EL (cell line): ENCODE measurements at places on chromosomes 3 and 15.

DNA sequence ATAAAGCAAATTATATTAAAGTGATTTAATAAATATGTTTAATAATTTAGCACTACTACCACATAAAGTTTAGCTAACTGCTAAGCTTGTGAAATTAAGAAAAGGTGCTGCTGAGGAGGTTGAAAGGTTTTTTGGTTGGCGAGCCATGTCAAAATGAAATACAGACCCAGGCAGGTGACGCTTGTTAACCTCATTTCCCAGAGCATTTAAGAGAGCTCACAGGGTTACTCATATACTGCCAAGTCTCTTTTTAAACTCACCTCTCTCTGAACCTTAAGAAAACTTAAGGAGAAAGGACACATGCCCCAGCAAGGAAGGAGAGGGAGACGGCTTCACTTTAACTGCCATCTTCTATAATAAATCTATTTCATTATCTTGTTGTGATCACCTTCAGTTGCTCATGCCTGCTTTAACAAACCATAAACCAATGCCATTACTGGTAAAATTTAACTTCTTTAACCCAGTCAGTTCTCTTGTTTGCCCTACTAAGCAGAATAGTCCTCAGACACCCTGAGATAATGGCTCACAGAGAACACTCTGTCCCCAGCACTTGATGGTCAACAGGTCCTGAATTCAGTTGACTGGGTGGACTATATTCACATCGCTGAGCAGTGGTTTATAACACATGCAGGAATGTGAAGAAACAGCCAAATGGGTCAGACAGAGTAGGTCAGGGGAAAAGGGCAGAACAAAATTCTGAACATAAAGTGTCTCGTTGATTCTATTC, 540.1 kb downstream of the UNC13C start:
- no peak for DNase-seq

DNA sequence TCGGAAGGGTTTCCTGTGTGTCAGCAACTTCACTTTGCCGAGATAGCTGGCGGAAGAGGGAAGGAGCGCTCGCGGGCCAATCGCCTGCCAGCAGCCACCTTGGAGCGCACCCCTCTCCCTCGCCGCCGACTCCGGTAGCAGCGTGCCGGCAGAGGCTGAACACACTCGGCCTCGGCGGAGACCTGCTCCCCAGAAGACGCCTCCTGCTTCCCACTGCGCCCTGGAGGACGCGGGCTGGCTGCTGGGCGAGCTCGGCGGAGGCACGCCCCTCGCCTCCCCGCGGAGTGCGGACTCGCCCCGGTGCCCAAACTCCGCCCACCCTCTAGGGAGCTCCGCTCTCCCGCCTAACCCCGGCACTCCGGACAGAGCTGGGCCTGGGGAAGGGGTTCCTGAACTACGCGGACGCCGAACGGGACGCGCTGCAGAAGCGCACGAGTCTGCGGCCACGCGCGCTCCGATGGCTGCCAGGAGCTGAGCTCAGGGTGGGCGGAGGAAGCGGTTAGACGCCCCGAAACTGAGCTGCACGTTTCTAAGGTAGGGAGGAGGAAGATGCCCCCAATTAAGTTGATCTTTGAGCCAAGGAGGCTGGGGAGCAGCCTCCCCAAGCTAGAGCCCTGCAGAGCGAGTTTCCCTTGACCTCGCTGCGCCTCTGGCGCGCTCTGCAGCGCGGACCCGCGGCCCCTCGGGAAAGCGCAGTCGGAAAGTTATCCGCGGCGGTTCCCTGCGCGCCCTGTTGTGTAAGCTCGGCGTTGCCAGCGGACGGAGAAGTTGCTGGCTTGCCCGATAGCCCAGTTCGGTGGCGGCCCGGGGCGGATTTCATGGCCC, at the start of gene P2RY1:
Gene P2RY1 (plus strand): TSS at position 356 of the 825 bp plus-strand sequence. CDS start 652 bp downstream, outside the sequence.
- DNase-seq, result peak; percentile 45

DNA sequence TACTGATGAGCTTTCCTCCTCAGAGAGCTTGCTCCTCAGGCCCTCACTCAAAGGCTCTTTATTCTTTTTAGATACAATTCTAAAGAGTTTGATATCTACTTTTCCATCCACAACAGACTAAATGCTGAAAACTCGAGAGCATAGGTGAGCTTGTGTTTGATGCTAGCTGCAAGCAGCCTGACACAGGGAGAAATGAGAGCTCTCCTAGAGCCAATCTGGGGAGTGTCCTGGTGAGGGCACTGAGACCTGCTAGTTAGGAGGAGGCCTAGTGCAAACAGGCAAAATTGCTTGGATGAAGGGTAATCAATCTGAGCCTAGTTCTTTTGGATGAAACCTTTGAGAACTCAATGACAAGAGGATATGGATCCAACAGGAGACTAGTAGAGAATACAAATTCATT, 300.8 kb downstream of the ZBTB20 start:
- DNase-seq, result no peak

DNA sequence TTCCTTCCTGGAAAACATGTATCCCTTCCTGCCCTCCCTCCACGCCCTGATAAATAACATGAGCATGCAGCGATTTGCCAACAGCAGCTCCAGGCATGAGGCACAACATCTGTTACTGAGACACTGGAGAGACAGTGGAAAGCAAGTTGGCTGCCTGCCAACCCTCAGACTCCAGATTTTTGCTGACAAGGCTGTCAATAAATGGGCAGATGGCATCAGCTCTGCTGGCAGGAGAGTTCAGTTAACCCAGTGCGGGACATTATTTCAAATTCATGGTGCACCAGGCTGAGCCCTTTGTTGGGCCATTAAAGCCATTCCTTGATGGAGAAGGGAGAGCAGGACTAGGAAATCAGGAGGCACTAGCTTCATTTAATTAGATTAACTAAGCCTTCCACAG, 293.3 kb downstream of the MEX3B start:
- DNase-seq, result peak; percentile 13

- DNase-seq, result no peak
These were observed 66.2 kb downstream of the ETV5 start for GRCh38 chr3:186042521-186043202.

DNA sequence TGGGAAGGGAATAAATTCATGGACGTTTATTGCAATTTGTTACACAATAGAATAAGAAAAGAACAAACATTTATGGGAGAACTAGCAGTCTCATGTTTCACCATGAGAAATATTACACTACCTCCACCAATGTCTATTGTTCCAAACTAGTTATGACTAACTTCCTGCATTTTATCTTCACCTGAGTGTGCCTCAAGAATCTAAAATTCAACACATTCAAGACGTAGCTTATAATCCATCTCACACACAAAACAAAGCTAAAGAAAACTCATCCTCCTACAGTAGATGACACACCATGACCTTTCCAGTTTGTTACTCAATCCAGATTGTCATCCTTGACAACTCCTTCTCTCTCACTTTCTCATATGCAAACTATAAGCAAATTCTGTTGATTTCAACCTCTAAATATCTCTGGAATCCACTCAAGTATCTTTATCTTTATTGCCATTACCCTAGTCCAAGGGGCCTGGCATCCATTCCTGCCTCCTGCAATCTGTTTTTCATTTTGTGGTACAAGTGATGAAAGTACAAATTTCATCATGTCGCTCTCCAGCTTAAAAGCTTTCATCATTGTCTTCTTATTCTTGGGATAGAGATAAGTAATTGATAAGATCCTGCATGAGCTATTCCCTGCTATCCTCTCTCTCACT, 229.9 kb downstream of the NR2F2 start:
- DNase-seq, result peak; percentile 87

- no peak for DNase-seq
These were observed 79.2 kb upstream of the OCA2 start for GRCh38 chr15:28178290-28178689.

GRCh38 chr3:62439176-62439813, 65.9 kb upstream of the FEZF2 start:
- DNase-seq, result no peak

DNA sequence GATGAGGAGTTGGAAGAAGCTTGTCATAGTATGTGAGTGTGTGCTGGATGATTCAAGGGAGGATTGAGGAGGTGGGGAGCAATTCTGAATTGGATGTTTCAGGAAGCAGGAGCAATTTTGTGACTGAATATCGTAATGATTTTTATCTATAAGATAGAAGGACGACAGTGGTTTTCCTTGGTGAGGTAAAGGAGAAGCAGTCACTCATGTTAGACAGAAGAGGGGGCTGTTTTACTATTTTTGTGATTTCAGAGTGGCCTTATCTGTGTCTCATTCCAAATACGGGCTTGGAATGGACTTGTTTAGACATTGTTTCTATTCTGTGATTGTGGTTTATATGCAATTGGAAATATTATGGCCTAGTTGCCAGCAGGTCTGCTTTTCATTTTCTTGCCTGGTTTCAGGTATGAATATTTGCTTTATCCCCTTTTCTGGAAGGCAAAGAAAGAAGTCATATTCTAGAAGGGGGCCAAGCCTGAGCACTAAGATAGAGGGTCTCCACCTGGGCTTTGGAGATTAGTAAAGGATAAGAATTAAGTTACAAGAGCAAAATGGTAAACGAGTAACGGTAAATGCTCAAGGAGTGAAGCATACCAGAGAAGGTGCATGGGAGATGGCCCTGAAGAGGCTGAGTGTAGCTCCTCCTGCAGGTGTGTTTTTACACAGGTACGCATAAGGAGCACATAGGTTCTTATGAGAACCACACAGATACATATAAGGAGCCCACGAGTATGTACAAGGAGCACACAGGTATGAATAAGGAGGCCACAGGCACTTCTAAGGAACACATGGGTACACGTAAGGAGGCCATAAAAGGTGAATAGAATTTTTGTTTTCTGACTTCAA, 124.6 kb upstream of the KCNAB1 start:
- peak; percentile 51 for DNase-seq

DNA sequence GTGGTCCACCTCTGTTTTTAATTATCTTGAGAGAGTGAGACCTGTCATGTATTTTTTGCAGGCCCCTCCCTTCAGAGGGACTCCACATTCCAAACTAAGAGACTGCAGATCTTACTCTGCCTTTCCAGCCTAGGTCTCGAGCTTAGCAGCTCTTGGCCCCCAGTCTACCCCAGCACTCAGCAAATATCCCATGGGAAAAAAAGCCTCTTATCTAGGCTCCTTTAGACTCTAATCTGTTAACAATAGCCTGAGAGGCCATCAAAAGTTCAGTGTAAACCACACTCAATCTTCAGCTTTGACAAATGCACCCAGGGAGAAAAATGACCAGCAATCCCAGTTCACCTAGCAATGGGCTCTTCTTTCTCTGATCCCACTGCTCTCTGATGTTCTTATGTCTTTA, 8.6 kb upstream of the BLM start:
- no peak for DNase-seq

DNA sequence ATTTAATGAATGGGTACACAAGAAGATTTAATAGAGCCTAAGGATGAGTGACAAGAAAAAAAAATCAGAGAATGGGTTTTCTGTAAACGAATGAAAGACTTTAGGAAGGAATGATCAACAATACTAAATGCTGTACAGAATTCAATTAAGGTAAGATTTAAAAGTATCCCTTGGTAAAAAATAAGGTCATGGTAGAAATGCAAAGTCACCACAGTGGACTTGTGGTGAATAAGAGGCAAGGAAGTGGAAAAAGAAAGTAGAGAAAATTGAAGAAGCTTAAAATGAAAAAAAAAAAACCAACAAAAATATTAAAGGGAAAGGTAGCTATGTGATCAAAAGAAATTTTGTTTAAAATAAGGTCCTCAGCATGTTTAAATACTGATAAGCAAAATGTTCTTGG, 82.4 kb downstream of the PLSCR2 start:
- no peak for DNase-seq

- DNase-seq, result peak; percentile 79
These were observed 118.1 kb downstream of the SLC25A26 start for GRCh38 chr3:66338927-66339326.

DNA sequence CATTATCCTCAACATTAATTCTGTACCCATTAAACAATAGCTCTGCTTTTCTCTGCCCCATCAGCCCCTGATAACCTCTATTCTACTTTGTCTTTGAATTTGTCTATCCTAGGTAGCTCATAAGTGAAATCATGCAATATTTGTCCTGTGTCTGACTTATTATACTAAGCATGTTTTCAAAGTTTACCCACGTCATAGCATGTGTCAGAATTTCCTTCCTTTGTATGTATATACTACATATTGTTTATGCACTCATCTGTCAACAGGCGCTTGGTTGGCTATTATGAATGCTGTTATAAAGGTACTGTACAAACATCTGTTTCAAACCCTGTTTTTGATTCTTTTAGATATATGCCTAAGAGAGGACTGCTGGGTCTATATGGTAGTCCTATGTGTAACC, 18.2 kb downstream of the CSNK1G1 start:
- DNase-seq, result no peak

DNA sequence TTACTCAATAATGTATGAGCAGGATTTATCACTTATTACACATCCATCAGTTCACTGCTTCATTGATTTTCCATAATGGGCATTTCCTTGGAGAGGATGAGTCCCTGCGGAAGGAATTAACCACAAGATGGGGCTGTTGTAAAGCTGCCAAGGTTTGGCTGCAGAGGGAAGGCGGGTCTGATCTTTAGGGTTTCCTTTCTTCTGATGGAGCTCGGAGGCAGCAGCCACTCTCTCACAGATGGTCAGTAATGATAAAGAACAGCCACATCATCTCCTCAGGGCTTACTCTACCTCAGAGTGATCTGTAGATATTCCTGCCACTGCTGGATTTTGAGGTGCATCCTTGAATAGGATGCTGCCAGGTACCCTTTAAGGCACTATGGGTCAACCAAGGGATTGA, 115.2 kb downstream of the USP13 start:
- peak; percentile 74 for DNase-seq

GRCh38 chr15:38593524-38593923, 28.9 kb upstream of the RASGRP1 start:
- DNase-seq, result peak; percentile 47

- DNase-seq, result peak; percentile 30
These were observed 16.6 kb downstream of the FOXB1 start for GRCh38 chr15:60020736-60021135.

- DNase-seq, result peak; percentile 38
These were observed 6.0 kb downstream of the GHRL start for GRCh38 chr3:10286596-10287295.

GRCh38 chr15:98776607-98777281, 128.4 kb downstream of the IGF1R start:
- DNase-seq, result no peak

GRCh38 chr3:62277986-62278385, 95.4 kb downstream of the FEZF2 start:
- DNase-seq, result no peak

DNA sequence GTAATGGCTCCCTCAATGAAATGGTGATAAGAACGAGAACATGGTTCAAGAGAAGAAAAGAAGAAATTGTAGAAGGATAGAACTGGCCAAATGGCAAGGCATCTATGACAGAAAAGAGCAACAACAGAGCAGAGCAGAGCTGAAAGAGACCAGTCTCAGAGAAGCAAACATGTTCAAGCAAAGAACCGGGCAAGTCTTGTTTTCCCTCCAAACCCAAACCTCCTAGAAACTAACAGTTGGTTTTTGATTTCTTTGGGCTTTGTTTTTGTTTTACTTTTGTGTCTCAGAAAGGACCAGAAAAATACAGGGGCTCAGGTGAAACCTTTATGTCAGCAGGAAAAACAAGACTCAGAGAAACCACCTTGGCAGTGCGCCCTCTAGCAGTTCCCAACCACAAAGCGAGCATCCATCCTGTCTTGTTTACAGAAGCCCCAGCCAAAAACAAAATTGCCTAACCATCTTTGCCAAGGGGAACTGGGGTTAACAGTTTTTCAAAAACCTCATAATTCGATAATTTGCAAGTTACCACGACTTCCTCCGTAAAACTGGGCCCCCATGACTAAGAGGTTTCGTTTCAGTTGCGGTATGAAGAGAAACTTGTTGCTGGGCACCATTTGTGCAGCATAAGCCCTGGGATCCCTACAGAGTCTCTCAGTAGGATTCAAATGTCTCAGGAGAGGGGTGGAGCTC, 159.2 kb upstream of the SLC24A5 start:
- no peak for DNase-seq

GRCh38 chr3:129526121-129526900, 2.1 kb upstream of the RHO start:
- no peak for DNase-seq
